Non-pigmented ciliary epithelial cell (primary cell): ENCODE measurements at places on chromosomes 11 and 22.

GRCh38 chr11:45343444-45343843 lies 57.3 kb upstream of the SYT13 start:
- no peak for DNase-seq

DNA sequence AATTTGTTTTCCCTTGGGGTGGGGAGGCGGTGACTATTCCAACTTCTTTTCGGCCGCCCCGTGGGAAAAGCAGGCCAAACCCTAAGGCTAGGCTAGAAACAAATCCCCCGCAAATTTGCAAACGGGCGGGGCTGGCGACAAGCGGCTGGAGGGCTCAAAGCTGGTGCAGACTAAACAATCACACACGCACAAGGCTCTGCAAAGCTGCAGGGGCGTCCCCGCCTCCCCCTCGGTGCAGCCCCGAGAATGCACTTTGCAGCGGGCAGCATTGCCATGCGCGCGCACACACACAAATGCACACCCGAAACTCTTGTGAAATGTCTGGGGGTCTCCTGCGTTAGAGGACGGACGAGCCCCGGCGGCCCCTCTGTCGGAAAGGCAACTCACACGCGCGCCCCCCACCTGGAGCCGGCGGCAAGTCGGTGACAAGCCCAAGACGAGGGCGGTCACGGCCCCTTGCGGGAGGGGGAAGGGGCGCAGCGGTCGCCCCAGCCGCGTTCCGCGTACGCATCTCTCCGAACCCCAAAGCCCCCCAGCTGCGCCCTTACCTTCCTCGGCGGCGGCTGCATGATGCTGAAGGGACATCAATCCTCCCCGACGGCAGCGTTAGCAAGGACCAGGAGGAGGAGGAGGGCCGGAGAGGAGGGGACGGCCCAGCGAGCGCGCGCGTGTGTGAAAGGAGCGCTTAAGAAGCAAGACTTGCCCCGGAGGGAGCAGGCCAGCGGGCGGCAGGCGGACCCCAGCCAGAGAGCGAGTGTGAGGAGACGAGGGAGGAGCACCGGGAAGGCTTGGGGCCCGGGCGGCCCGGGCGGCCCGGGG lies 600 bp downstream of the FCHSD2 start:
- DNase-seq: no peak

GRCh38 chr11:130849215-130849568 lies 67.1 kb downstream of the SNX19 start:
- DNase-seq: no peak

- no peak for DNase-seq
Observed at GRCh38 chr11:48107188-48107704, 109.4 kb upstream of the OR4B1 start.

GRCh38 chr22:49354516-49355210 lies 473.0 kb downstream of the BRD1 start:
- DNase-seq: no peak
